ENCODE measurements at places on chromosomes 7 and 10.

DNA sequence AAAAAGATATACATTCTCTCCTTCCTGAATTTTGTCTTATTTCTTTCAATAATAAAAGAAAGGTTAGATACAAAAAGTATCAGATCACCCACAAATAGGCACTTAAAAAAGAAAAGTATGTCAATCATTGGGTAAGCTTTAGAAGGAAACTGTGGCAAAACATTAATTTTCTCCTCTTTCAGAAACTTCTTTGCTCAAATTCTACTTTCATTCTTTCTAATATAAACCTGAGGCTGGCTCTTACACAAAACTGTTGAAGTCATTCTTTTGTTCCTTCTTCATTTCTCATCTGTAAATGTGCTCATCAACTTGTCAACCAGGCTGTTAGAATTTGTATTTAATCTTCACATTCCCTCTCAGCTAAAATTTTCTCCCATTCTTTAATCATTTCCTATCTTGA is 124.6 kb downstream of the LRRN3 start:
- no peak for DNase-seq

DNA sequence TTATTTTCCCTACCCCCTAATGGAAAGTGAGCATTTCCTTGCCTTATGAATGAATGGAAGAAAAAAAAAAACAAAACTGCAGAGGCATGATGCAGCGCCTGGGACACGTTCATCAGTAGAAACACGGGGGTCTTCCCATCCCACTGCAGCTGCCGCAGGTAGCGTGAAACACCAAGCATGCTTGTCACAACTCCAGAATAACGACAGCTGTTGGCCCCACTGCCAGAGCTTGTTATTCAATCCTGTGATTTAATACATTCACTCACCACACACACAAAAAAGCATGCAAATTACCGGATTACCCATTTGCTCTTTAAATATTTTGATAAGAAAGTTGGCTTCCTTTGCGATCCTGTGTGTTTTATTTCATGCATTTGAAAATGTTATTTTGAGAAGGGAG is 48.4 kb upstream of the GNA12 start:
- DNase-seq, result no peak

- no peak for DNase-seq
These were observed 53.8 kb upstream of the TCF7L2 start for GRCh38 chr10:112896273-112896672.

DNA sequence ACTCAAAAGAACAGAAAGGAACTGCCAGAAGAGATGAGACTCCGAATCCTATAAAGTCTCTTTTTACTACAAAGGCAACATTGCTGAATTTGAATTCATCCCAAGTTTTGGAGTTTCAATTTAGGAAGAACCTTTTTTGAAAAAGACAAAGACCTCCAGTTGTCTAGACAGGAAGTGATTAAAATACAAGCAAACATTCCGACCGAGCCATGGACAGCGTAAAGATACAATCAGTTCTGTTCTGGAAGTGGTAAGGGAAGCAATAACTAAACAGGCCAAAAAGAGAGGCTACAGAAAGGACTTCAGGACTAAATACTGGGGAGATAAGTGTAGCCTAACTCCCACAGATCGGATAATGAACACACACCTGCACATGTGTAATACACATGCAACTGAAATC is 101.0 kb downstream of the SMURF1 start:
- DNase-seq, result no peak

DNA sequence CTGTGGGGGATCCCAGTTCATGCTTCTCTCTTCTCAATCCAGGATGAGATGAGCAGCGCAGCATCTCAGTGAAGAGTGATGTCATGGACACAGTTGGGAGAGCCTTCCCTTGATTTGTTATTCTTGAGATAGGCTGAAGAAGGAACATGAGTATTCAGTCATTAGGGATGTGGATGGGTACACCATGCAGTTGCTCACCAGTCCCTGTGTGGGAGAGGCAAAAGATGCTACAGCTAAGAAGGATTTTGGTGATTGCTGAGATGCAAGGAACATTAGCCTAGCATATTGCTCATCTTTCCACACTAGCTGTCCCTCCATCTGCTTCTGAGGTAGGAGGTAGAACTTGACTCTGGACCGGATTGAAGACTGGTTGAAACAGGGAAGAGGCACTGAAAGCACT is 179.6 kb downstream of the GALNT17 start:
- no peak for DNase-seq

GRCh38 chr10:110486680-110487410 is 10.9 kb upstream of the DUSP5 start:
- no peak for DNase-seq

- no peak for DNase-seq
These were observed 14.4 kb upstream of the AKR1C3 start for GRCh38 chr10:5079836-5080235.

DNA sequence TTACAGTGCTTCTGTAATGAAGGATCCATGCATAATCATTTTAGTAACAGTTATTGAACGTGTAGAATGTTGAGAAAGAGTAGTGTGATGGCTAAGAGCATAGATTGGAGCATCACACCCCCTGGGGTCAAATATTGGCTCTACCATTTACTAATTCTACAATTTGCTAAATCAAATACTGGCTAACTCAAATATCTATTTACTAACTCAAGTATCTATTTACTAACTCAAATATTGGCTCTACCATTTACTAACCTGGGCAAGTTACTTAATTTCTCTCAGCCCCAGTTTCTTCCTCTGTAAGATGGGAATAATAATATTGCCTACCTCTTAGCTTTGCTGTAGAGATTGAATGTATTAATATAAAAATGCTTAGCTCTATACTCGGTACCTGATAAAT is 64.0 kb downstream of the CDK14 start:
- no peak for DNase-seq

DNA sequence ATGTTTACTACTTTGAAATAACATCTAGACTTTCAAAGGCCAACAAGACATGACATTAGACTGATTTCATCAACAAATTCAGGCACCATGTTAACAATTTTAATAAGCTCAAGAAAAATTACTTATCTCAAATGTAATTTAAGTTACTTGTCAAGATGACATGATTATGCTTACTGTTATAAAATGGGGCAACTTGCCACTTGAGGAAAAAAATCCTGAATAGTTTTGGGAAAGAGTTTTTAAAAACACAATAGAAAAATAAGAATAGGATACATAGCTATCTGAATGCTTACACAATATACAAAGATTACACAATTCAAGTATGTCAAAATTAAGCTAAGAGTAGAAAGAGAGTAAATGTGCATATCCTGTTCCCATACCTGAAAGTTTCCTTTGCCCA is 85.4 kb downstream of the RNF32 start:
- no peak for DNase-seq

DNA sequence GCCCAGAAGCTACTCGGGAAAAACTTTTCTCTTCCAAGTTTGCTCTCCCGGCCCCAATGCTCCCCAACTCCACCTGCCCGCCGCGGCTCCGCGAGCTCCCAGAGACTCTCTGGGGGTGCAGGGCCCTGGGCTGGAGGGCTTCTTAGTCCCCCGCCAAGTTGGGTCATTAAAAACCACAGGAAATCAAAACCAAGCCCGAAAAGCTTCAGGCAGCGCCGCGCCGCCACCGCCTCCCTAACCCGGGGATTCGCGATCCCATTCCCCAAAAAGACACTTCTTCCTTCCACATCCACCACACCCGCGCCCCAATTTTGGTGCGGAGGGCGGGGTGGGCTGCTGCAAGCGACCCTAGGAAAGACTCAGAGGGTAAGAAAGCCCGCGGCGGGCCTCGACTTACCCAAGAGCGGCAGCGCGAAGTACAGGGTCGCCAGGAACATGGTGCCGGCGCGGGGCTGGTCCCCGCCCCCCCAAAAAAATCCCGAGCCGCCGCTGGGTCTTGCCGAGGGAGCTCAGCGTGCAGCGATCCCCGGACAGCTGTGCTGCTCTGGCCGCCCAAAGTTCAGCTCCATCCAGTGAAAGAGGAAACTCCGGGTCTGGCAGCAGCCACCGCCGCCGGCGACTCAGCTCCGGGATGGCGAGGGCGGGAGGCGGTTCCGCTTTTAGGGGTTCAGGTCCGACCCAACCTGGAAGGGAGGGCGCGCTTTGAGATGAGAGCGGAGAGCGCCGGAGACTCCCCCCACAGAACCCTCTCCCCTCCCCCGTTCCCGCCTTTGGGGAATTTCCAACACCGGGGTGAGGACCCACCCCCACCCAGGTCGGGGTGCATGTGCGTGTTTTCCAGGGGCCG is 1.2 kb downstream of the GFRA1 start:
- DNase-seq, result no peak

- no peak for DNase-seq
These were observed 624 bp upstream of the ZNF783 start for GRCh38 chr7:149261316-149261828.

DNA sequence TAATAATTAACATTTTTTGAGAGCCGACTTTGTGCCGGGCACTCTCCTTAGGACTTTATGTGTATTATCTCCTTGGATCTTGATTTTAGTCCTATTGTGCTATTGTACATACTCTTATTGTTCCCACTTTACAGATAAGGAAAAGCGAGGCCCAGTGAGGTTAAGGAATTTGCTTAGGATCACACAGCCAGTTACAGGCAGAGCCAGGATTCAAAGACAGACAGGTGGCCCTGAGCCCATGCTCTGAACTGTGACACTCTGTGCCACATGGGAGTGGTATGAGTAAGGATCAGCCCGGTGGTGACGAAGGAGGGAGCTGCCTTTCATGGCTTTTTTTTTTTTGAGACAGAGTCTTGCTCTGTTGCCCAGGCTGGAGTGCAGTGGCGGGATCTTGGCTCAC is 15.8 kb upstream of the GNA12 start:
- no peak for DNase-seq

DNA sequence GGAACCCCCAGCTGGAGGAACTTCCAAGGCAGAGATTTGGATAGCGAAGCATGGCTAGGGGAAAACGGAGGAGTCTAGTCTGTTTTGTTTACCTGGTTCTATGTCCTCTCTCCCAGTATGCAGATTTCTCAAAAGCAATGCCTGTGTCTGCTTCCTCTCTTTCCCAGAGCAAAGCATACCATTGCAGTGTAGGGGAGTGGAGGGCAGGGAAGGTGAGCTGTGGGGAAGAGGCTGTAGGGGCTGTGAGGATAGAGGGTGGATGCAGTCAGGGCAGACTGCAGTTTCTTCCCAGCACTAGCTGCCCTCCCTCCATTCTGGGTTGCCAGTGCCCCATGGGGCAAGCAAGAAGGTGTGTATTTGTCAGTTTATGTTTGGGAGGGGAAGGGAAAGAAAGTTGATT is 16.9 kb upstream of the TSPAN14 start:
- DNase-seq, result no peak
